ENCODE measurements at places on chromosomes 1 and 21.

DNA sequence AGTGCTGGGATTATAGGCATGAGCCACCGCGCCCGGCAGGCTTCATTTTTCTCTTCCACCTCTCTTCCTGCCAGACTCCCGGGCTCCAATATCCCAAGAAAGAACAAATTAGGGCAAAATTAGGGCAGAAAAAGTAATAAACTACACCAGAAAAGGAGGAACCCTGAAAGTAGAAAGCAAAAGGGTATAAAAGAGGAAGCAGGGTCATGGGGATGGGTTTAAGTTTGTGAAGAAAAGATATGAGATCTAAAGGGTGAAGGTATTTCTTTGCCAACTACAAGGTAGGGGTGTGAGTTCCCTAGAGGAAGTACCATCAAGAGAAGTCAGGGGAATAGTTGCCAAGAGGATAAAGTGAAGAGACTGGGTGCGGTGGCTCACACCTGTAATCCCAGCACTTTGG, 9.9 kb downstream of the PTPN22 start:
- DNase-seq, result no peak

DNA sequence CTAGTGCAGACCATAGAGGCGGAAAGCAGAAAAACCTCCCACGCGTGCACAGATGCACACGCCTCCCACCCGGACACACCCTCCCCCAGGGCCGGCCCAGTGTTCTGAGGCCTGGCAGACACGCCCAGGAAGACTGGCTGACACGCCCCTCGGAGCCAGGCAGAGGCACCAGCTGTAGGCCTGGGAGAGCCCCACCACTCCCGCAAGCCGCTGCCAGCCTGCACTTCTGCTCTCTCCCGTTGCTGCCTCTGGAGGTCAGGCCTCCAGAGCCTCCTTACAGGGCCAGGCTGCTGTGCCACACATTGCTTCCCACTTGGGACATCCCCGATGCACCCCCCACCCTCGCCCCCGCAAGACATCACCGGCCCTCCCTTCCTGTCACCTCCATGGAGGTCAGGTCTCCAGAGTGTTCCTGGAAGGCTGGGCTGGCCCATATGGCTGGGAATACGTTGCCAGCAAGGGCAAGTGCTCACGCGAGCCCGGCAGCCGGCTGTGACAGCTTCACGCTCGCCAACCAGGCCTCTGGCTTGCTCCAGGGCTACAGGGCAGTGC, 40.4 kb downstream of the CASZ1 start:
- no peak for DNase-seq

- no peak for DNase-seq
Measured at GRCh38 chr1:194931166-194931565, 1677.1 kb downstream of the KCNT2 start.

DNA sequence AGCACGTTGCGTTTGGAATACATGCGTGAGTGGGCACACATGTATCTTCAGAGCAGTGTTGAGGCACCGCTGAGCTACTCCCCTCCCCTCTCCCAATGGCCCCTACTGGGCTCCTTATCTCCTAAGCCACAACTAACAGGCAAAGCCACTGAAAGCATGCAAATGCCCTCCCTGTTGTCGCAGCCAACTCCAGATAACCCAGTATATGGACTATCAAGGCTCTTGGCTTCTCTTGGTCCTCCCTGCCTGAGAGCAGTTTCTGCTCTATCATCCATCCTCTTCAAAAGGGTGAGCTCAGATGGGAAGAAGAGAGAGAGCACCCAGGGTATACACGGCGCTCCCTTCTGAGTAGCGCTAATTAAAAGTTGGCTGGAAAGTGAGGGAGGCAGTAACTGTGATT, 58.5 kb upstream of the CNTN2 start:
- no peak for DNase-seq

- no peak for DNase-seq
Measured at GRCh38 chr1:200528858-200529606, 91.5 kb downstream of the KIF14 start.

GRCh38 chr1:171654201-171654941, 1.9 kb upstream of the MYOC start:
- no peak for DNase-seq

- no peak for DNase-seq
Measured at GRCh38 chr1:33094971-33095604, 14.1 kb downstream of the AZIN2 start.

Data from cortex of kidney (tissue), 1 donor.